HuH-7.5 (cell line): ENCODE measurements at places on chromosomes 7 and 10.

GRCh38 chr10:116316503-116316902, 7.7 kb upstream of the CCDC172 start:
- no peak for DNase-seq

DNA sequence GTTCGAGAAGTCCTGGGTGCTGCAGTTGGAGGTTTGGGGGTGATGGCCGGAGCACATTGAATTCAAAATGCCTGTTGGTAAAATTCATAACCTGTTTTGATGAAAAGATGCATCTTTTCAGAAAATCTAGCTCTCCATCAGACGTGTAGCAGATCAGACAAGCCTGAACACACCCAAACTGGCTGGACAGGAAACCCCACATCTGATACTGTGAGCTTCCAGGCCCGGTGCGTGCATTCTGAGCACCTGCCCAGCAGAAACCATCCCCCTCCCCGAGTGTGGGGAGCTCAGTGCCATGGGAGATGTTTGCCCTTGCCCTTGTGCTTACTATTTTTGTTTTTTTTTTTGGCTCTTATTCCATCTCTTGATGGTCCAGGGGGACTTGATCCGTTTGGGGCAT, 417.1 kb downstream of the TCERG1L start:
- no peak for DNase-seq

GRCh38 chr7:45196374-45196773, 38.8 kb downstream of the RAMP3 start:
- no peak for DNase-seq

DNA sequence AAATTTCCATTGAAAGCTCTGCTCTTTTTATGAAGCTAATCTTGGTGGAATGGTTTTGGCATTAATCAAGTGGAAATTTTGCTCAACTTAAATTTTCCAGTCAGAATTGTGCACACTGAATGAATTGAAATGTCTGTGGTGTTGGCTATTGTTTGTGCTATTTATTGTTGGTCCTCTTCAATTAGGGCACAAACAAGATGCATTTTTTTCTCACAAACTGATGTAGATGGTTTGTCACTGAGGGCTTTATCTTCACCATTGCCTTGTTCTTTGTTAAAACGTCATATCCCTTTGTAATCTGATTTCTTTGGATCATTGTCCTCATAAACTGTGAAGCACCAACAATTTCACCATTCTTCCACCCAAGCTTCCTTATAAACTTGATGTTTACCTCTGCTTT, 152.1 kb upstream of the RHOBTB1 start:
- DNase-seq = no peak

DNA sequence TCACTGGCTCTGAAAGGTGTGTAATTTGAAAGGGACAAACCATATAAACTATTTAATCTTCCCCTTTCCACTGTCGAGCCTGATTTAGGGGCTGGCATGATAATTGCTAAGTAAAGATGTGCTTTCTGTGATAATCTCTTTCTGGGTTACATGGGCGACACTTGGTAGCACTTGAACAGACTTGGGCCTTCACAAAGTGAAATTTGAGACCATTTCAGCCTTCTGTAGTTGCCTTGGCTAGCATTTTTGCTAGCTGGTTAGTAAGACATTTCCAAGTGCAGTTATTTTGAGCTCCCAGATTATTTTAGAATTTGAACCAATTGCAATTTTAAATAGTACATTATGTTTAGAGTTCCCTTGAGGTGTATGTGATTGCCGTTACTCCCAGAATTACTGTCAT, 432.7 kb upstream of the GALNT17 start:
- DNase-seq = no peak

GRCh38 chr10:29731760-29732159, 97.0 kb upstream of the SVIL start:
- DNase-seq = no peak

GRCh38 chr10:47379445-47379785, 4.7 kb downstream of the ZNF488 start:
- DNase-seq = no peak

GRCh38 chr7:517774-518629, 1.6 kb downstream of the PDGFA start:
- DNase-seq = peak; percentile 82

DNA sequence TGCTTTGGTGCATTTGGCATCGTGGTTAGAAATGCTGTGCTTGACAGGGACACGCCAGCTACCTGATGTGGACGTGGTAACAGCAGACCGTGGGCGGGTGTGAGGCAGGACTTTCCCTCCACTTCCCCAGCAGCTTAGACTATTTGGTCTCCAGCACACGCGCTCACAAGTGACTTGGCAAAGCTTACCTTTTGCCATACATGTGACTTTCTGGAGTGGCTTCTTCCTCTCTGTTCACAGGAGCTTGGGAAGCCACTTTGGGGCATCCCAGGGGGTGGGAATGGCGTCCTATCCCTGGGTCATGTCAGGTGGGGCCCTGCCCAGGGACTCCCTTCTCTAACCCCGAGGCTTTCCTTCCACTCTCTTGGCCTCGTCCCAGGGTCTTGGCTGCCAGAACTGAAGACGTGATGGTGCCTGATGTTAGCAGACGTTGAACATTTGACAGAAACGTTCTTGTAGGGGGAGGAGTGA, 228.7 kb upstream of the KLF6 start:
- no peak for DNase-seq

- DNase-seq = no peak
Observed at GRCh38 chr7:968205-969105, 6.9 kb downstream of the COX19 start.
